ENCODE measurements at places on chromosomes 7 and 10.

DNA sequence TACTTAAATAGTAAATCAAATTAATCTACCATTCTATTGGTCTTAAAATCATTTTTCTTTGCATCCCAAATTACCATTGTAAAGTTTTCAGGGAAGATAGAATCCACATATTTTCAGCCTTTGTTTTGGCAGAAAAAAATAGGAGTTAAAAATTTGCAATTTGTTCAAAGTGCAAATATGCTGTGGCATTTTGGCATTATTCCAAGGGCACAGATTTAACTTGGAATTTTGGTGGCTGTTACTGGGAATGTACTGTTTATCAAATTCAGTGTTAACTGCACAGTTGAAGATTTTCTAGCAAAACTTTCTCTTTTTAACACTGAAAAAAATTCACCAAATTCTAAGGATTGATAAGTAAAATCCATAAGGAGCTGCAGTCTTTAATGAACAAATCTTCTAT is 151.0 kb upstream of the HDAC9 start:
- no peak for DNase-seq

DNA sequence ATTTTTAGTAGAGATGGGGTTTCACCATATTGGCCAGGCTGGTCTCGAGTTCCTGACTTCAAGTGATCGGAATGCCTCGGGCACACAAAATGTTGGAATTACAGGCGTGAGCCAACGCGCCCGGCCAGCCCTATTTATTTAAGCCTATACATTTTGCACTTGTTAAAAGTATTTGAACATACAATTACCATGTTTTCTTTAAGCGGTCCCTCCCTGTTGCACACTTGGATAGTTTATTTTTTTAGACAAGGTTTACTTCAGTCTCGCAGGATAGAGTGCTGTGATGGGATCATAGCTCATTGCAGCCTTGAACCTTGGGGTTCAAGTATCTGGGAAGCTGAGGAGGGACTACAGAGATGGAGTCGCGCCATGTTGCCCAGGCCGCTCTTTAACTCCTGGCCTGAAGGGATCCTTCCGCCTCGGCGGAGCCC is 35.7 kb upstream of the SRRM3 start:
- no peak for DNase-seq

DNA sequence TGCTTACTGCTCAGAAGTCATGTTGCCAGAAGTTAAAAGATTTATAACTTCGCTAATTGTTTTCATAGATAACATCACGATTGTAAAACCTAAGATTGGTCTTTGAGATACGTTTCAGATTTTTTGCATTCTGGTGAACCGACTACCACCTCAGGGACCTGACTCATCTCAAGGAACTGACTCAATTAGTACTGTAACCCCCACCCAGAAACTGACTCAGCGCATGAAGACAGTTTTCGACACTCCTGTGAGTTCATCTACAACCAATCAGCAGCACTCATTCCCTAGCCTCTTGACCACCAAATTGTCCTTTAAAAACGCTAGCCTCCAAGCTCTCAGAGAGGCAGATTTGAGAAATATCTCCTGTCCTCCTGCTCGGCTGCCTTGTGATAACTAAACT is 72.3 kb downstream of the ELMO1 start:
- DNase-seq = no peak

GRCh38 chr10:123689880-123690279 is 23.7 kb downstream of the GPR26 start:
- DNase-seq = no peak

GRCh38 chr7:49718760-49719159 is 54.7 kb upstream of the VWC2 start:
- no peak for DNase-seq

- no peak for DNase-seq
These were observed 145.1 kb downstream of the DOCK4 start for GRCh38 chr7:112061051-112061450.

DNA sequence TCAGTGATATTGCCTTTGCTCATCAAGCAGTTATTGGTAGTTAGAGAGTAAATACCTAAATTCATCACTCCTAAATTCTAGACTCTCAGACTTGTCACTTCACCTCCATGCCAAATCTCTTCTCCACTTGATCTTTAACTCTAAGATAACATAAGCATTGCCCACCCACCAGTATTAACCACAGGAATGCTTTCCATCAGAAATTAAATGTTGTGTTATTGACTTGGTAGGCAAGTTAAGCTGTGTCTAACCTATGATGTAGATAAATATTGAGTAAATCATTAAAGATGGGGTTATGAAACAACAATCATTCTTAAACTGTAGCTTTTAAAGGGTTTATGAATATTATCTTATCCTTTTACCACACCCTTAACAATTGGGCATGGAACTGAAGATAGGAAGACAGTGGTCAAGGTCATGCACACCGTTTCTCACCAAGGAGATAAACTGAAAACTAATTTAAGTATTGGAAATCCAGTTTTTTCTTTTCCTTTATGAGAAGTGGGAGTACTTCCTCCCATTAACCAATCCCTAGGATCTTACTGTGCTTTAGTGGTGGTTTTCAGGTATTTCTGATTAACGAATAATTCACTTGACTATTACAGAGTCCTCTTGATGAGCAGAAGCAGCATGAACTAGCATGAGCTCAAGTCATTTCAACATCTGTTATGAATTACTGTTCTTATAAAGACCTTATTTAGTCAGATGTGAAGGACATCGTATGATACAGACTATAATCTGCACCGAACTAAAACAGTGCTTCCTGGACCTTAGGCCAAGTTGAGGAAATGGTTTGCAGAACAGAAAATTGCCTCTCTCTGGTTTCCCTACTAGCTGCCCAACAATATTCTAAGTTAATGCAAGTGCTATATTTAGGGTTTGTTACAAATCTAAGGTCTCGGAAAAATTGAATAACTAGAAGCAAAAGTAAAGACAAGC is 142.0 kb downstream of the LCOR start:
- no peak for DNase-seq
